Inflammatory macrophage treated with lipopolysaccharide for 4 hours (primary cell): ENCODE measurements at places on chromosomes 1 and 21.

- no peak for DNase-seq
Observed at GRCh38 chr1:211541720-211542477, 37.1 kb downstream of the SLC30A1 start.

GRCh38 chr1:34378968-34379856, 202.5 kb downstream of the C1orf94 start:
- DNase-seq = no peak

DNA sequence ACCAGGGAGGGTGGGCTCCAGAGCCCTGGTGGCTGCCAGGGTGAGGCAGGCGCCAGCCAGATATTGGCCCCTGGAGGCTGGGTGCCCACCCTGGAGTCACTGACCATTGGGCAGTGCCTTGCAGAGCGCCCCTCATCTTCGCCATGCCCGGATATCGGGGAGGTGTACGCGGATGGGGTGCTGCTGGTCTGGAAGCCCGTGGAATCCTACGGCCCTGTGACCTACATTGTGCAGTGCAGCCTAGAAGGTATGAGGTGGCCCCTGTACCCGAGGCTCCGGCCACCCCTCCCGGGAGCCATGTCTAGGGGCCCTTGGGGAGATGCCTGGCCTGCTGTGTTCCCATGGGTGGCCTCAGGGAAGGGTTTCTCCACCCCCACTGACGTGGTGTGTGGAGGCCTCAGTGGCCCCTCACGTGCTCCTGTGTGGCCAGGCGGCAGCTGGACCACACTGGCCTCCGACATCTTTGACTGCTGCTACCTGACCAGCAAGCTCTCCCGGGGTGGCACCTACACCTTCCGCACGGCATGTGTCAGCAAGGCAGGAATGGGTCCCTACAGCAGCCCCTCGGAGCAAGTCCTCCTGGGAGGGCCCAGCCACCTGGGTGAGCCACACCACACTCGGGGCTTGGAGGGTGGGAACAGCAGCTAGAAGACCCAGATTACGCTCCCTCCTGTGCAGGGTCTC, 30.9 kb downstream of the TRIM11 start:
- no peak for DNase-seq

- DNase-seq = peak; percentile 36
Observed at GRCh38 chr1:224684979-224685425, 68.9 kb downstream of the CNIH3 start.

- DNase-seq = peak; percentile 95
Observed at GRCh38 chr1:10415211-10415930, 14.9 kb upstream of the CENPS start.
